ENCODE measurements at places on chromosomes 3 and 15.

- no peak for DNase-seq
Measured at GRCh38 chr3:187992609-187993008, 161.3 kb upstream of the LPP start.

DNA sequence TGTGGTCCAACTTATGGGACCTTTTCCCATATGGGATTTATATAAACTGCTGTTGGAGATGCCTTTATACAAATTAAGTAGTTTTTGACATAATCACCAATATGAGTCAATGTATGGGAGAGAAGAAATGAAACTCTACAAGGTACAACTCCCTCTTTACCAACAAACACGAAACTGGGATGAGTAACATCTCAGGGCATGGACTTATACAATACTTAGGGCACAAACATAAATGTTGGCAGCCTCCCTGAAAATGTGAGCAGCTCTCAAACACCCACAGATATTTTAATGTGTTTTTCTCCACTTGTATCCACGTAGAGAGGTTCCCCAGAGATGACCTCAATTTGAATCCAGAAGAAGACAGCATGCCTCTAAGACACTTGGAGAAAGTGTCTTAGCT lies 161.6 kb downstream of the MAGI1 start:
- DNase-seq: no peak

GRCh38 chr3:80870476-80871041 lies 890.9 kb downstream of the GBE1 start:
- no peak for DNase-seq

DNA sequence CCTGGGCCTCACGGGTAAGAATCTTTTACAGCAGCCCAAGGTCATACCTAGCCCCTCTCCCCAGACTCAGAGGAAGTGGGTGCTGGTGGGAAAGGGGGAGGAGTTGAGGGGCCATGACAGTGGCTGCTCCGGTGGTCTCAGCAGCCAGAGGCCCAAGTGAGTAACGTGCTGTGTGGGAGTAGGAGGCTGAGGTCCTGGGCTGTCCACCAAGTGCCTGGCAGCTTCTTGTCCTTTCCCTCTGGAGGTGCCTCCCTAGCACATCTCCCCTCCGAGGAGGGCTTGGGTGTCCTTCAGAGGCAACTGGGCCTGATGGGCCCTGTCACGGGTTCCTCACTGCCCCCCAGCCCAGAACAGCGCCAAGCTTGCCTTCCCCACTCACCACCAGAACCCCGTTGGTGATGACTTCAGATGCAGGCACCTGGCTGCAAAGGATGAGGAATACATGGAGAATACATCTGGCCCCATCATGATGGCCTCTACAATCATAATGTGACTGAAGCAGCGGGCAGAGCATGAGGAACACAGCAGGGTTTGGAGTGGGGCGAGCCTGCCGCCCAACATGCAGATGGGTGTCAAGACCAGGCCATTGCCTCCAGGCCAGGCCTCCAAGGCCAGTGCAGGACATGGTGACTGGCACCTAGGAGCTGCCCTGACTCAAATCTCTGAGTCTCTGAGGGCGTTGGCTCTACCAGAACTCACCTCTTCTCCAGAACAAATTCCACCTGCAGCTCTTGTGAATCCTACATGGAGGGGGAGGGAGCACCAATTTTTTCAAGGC lies 3.3 kb downstream of the PLA2G4F start:
- DNase-seq: no peak

- DNase-seq: no peak
Measured at GRCh38 chr15:59369597-59369996, 3.1 kb downstream of the MYO1E start.

- DNase-seq: no peak
Measured at GRCh38 chr3:123444023-123444422, 4.9 kb downstream of the ADCY5 start.

- no peak for DNase-seq
Measured at GRCh38 chr15:62569460-62570404, 404.6 kb upstream of the C2CD4B start.

GRCh38 chr3:127749361-127749760 lies 73.0 kb downstream of the MGLL start:
- no peak for DNase-seq

Measured in left hindlimb (tissue), 1 donor.